Pancreas (tissue), 10 donors: ENCODE measurements at places on chromosomes 4 and X. TPM values are rescaled to one million over a fixed set of nuclear protein-coding genes. Genes with fewer than 3 reads are reported as not detected.

- no peak overlapping the region for H3K27ac ChIP-seq
- peaks cover 27% of the 10 kb centered on the region for H3K36me3 ChIP-seq
- DNase-seq = no peak
Observed at GRCh38 chr4:2651546-2651945, 104.6 kb downstream of the TNIP2 start.

- H3K27me3 ChIP-seq = no peaks in the 10 kb centered on the region
- no peak for DNase-seq
- H3K4me3 ChIP-seq = no peak overlapping the region
- no peaks in the 10 kb centered on the region for H3K4me1 ChIP-seq
- no peaks in the 10 kb centered on the region for H3K36me3 ChIP-seq
- no peak overlapping the region for H3K27ac ChIP-seq
Observed at GRCh38 chr4:123121241-123121907, 199.0 kb upstream of the NUDT6 start.

Gene LRBA
- 35.3 TPM for total RNA-seq

GRCh38 chrX:42366181-42366580 is 411.8 kb downstream of the PPP1R2C start:
- no peak overlapping the region for H3K4me3 ChIP-seq
- H3K4me1 ChIP-seq = no peaks in the 10 kb centered on the region
- peaks cover 7% of the 10 kb centered on the region for H3K27me3 ChIP-seq
- H3K36me3 ChIP-seq = no peaks in the 10 kb centered on the region
- no peak overlapping the region for H3K27ac ChIP-seq

GRCh38 chrX:11100281-11101035 is 10.7 kb upstream of the HCCS start:
- no peak for DNase-seq
- no peak overlapping the region for H3K4me3 ChIP-seq
- H3K4me1 ChIP-seq = no peaks in the 10 kb centered on the region
- no peaks in the 10 kb centered on the region for H3K36me3 ChIP-seq
- H3K27ac ChIP-seq = no peak overlapping the region

Gene DMP1
- total RNA-seq = not detected

DNA sequence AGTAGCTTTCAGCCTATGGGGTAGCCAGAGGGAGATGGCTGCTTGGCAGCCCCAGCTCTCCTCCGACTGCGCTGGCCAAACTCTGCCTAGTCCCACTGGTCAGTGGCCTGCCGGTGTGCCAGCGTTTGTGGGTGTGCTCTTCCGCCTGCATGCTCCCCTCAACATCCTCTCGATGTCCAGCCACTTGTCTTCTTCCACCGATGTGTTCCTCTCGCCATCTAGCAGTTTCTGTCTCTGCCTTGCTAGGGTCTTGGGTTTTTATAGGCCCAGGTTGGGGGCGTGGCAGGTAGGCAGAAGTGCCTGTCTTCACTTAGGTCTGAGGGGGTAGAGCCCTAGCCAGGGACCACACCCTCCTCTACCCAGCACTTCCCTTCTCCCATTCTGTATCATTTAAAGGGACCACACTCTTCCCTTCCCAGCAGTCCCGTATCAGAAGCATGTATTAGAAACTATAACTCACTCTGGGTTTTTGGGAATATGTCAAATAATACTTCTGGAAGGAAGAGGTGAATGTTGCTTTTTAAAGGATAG is 124.4 kb downstream of the KDM6A start:
- H3K4me1 ChIP-seq = no peaks in the 10 kb centered on the region
- DNase-seq = no peak
- H3K36me3 ChIP-seq = no peaks in the 10 kb centered on the region
- no peak overlapping the region for H3K4me3 ChIP-seq
- no peaks in the 10 kb centered on the region for H3K27me3 ChIP-seq

DNA sequence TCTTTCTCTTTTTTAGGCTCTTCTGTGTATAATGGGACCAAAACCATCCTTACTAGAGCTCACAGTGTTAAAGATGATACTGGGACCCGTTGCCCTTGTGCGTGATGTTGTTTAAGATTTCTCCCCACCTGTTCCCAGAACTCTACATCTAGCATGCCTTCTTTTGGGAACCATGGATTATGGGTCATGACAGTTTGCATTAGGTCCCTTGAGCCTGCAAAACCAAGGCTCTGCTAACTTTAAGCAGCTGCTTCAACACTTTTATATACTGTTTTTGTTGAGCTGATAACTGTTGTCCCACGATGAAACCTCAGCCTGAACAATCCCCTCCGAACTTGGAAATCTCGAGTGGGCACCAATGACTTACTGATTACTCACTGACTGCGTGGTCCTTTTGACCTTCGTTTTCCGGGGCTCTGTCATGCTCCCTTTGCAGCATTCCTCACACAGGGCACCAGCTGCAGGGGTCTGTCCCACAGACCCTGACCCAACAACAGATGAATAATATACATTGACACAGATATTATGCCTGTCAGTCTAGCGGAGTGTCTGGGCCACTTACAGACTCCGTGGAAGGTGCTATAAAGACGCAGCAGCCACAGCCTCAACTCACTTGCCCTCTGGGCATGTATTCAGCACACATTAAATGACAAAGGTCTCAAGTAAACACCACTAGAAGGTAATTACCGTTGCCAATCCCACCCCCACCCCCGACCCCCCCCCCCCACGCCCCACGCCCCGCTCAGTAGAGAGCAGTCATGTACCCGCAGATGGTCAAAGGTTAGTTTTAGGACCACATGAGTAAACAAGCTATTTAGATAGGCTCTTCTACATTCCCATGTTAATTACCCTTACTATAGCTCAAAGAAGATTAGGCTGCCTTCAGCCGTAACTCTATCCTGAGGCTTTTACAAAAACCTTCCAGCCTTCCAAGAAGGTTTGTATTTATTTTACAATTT is 162.0 kb upstream of the WDFY3 start:
- H3K36me3 ChIP-seq = no peaks in the 10 kb centered on the region
- H3K27me3 ChIP-seq = no peaks in the 10 kb centered on the region

GRCh38 chrX:72121383-72121782 is 10.3 kb downstream of the RTL5 start:
- H3K27ac ChIP-seq = no peak overlapping the region
- no peak overlapping the region for H3K4me3 ChIP-seq
- no peaks in the 10 kb centered on the region for H3K4me1 ChIP-seq
- peaks cover 10% of the 10 kb centered on the region for H3K27me3 ChIP-seq

- H3K4me3 ChIP-seq = no peak overlapping the region
- no peaks in the 10 kb centered on the region for H3K4me1 ChIP-seq
- no peaks in the 10 kb centered on the region for H3K27me3 ChIP-seq
- H3K36me3 ChIP-seq = no peaks in the 10 kb centered on the region
- no peak for DNase-seq
- H3K27ac ChIP-seq = no peak overlapping the region
Observed at GRCh38 chrX:70079870-70080269, 17.6 kb downstream of the OTUD6A start.

GRCh38 chr4:181949704-181950312 is 293.4 kb upstream of the TENM3 start:
- no peak for DNase-seq
- no peak overlapping the region for H3K4me3 ChIP-seq
- H3K27ac ChIP-seq = no peak overlapping the region
- H3K36me3 ChIP-seq = no peaks in the 10 kb centered on the region
- H3K27me3 ChIP-seq = no peaks in the 10 kb centered on the region

Gene RPL10
- 2,513 TPM for total RNA-seq

DNA sequence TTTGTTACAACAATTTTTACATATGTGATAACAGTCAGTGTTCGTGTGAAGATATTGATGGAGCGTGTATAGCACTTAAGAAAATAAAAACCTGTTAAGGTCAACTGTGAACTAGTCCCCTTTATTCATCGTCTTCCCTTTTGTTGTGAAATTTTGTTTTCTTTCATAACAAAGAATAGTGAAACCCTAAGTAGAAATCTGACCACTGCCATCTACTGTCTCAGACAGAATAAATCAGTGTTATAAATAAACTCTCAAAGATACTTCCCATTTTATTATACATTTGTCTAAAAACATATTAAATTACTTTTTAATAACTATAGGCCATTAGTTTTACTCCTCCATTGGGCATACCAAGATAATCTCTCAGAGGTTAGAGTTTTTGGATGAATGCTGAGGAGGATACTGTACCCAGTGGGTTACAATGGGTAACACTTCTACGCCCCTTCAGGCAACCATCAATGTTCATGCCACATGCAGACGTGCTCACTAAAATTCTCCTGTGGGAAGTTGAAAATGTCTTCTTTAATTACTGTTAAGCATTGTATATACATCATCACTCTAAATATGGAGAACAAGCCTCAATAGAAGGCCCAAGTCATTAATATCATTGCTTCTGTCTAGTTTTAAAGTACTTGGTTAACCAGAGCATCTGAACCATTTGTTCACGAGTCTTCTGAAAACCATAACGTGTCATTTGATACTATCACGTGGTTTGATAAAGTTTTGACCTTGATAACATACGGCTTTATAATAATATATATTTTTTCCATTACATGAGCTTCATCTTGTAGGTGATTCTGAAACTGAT is 171.2 kb downstream of the TMA16 start:
- DNase-seq = no peak
- H3K36me3 ChIP-seq = no peaks in the 10 kb centered on the region
- H3K27ac ChIP-seq = no peak overlapping the region
- no peaks in the 10 kb centered on the region for H3K4me1 ChIP-seq

Gene EMCN
- total RNA-seq = 3.7 TPM

DNA sequence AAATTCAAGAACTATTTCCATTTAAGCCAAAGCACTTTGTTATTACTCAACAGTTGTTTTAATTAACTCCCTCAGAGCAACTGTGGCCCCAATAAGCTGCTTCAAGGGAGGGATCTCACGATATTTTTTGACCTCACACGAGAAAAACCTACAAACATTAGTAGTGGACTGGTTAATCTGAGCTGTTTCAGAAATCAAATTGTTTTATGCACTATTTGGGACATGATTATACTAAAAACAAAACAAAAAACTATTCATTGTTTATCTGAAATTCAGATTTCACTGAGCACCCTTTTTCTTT is 74.3 kb downstream of the DCHS2 start:
- peaks cover 6% of the 10 kb centered on the region for H3K27me3 ChIP-seq
- H3K4me1 ChIP-seq = no peaks in the 10 kb centered on the region
- DNase-seq = no peak

Gene STEEP1
- 5.2 TPM for total RNA-seq

Gene GAGE13
- not detected for total RNA-seq

Gene HAUS3
- total RNA-seq = 5.7 TPM

GRCh38 chrX:77003956-77004355 is 443.2 kb upstream of the FGF16 start:
- no peaks in the 10 kb centered on the region for H3K4me1 ChIP-seq
- H3K27me3 ChIP-seq = peaks cover 4% of the 10 kb centered on the region
- no peak overlapping the region for H3K4me3 ChIP-seq
- DNase-seq = no peak
